Stimulated activated naive CD8-positive, alpha-beta T cell treated with anti-CD3 and anti-CD28 coated beads, Interleukin-15, Interleukin-2, amounts not matched to agents 100 U/mL and 50 U/mL, for 24 hours (primary cell): ENCODE measurements at places on chromosomes 1 and 21.

GRCh38 chr1:929712-930632, 6.2 kb downstream of the SAMD11 start:
- DNase-seq = no peak

GRCh38 chr1:21604208-21604957, 64.8 kb downstream of the RAP1GAP start:
- no peak for DNase-seq

GRCh38 chr1:58575551-58576324, 1.3 kb downstream of the TACSTD2 start:
- DNase-seq = no peak

GRCh38 chr1:226982451-226983177, 42.5 kb downstream of the COQ8A start:
- DNase-seq = no peak

- DNase-seq = no peak
Measured at GRCh38 chr21:20613654-20614053, 384.6 kb upstream of the NCAM2 start.

GRCh38 chr21:36692835-36693488, 6.0 kb upstream of the SIM2 start:
- peak; percentile 16 for DNase-seq
